ENCODE measurements at places on chromosomes 7 and 10.

DNA sequence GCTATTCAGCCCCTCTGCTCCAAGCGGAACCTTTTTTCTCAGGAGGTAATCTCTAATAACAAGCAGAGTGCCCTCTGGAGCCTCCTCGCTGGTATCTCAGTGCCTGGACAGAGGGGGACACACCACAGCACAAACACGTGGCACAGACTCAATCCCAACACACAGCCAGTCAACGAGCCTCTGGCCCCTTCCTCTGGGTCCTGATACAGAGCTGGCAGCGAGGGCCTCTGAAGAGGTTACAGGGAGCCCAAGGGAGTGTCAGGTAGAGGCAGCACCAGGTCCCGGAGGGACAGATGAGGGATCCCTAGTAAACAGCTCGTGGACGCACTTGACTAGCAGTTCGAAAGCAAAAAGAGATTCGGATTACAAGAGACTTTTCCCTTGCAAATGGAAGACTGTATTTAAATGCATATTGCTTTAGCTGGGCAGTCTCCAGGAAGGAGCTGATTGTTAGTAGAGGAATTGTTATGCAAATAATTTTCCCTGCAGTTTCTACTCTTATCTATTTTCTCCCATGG lies 14.1 kb downstream of the CXCL12 start:
- DNase-seq, result no peak

GRCh38 chr10:57628592-57629284 lies 639.0 kb downstream of the IPMK start:
- no peak for DNase-seq

DNA sequence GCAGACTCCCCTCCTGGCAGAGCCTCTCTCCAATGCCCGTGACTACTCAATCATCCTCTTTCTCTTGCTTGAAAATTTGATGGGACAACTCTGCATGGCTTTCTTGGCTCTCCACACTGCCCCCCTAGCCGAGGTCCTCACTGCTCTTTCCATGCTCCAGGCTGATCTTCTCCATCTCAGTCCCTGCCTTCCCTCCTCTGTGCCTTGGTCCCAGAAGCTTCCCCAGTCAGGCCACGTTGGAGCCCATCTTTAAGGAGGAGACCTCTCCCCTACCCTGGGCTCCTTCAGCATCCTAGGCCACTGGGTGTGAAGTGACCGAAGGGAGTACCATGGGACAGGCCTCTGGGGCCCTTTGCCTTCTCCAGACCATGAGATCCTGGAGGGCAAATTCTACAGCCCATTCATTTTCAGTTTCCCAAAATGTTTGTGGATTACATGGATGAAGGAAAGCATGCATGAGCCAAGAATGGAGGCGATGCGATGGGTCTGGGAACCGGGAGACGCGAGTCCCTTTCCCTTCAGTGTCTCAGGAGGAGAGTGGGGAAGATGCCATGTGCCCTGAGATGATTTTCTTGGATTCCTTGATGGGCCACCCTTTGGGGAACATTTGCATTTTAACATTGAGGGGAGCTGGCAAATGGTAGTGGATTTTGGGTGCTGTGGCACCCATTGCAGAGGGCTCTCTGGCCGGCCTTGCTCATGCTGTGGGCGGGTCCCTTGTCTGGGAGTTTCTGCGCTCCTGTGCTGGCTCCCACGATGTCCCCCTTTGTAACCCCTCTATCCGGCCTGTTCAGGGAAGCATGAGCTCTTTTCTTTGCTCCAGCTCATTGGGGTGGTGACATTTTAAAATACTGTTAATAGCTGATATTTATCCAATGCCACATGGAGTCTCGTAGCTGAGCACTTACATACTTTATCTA lies 376.6 kb downstream of the RPS24 start:
- DNase-seq, result no peak

- DNase-seq, result no peak
Observed at GRCh38 chr7:131548371-131548770, 8.1 kb downstream of the PODXL start.

GRCh38 chr10:103442031-103442461 lies 10.1 kb downstream of the CALHM2 start:
- no peak for DNase-seq

DNA sequence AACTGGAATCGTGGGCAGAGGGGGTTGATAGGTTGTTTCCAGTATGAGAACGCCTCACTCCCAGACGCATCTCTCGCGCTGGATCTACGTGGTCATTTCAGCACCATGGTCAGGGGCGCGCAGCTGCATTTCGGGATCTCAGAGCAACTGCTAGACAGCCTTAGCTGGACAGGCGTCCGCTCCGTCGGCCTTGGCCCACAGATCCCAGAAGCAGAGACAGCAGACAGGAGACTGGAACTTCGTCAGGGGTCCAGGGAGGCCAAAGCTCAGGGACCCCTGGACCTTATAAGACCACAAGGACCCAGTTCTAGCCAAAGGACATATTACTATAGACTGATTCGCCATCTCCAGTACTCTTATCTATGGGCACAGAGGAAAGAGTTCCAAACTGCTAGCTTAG lies 5.3 kb downstream of the NEUROG3 start:
- no peak for DNase-seq

DNA sequence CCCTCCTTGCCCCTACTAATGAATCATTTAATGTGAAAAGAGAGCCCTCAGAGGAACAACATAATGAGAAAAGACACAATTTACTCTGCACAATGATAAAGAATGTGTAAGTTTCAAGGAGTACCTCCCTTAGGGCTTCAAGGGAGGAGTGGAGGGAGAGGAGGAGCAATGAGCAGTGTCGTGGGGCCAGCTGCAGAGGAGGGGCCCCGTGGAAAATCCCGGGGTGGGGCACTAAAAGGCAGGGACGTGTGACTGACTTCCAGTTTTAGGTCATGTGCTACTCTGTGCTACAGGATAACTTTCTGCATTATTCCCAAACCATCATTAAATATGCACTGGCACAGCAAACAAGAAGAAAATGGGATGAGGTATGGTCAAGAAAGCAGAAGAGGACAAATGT lies 108.1 kb downstream of the ANLN start:
- DNase-seq, result no peak

- DNase-seq, result no peak
Observed at GRCh38 chr10:132068431-132069121, 2.8 kb downstream of the JAKMIP3 start.

DNA sequence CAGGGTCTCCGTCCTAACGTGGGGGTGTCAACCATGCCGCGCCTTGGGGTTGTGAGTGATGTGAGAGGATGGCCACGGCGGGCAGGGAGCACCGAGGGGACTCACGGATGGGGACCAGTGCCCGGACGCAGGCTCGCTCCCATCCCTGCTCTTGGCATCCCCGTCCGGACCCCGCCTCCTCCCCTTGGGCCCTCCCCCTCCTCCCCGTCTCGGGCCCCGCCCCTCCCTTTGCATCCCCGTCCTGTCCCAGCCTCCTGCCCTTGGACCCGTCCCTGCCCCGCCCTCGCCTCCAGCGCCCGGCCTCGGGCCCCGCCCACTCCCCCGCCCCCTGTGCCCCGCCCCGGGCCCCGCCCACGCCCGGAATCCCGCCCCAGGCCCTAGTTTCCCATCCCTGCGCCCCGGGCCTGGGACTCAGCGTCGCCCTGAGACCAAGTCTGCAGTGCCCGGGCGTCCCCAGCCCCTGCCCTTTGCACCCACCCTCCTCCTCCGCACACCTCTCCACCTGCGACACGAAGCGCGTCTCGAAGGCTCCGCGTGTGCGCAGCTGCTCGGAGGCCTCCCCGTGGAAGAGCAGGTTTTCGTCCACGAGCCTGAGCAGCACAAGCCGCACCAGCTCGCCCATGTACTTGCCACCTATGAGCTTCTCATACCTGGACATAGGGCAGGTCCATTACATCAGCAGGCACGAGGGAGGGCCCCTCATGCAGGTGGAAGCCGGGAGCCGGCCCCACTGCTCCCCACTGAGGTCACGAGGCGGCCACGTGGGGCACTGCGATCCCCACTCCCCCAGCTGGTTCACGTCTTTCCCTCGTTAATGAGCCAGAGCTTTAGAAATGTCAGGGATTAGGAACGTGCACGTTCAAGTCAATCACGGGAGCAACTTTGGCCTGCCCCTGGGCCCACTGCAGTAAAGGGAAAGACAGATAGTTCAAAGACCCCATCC lies 5.1 kb upstream of the MYL7 start:
- peak; percentile 66 for DNase-seq

- DNase-seq, result no peak
Observed at GRCh38 chr10:15370212-15370855, 755 bp downstream of the FAM171A1 start.

GRCh38 chr7:50805447-50806125 lies 22.9 kb upstream of the GRB10 start:
- DNase-seq, result no peak

DNA sequence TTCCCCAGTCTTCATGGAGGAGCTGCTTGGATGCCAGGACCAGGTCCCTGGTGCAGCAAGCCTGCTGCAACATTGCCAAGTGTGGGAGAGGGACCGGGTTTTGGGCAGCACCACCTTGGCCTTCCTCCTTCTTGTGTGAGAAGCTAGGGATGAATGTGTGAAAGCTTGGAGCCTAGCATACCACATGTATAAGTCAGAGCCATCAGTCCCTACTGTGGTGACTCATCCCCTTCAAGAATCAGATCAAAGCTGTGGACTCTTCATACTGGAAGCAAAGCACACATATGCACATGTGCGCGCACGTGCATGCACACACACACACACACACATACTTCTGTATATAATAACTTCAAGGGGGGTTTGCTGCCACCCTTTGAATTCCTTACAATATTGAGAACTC lies 527.8 kb downstream of the LRMDA start:
- no peak for DNase-seq

- DNase-seq, result no peak
Observed at GRCh38 chr10:125559210-125559609, 123.8 kb downstream of the TEX36 start.

GRCh38 chr7:115682507-115682906 lies 348.1 kb downstream of the TFEC start:
- no peak for DNase-seq

GRCh38 chr10:94493463-94493862 lies 52.1 kb upstream of the HELLS start:
- no peak for DNase-seq

DNA sequence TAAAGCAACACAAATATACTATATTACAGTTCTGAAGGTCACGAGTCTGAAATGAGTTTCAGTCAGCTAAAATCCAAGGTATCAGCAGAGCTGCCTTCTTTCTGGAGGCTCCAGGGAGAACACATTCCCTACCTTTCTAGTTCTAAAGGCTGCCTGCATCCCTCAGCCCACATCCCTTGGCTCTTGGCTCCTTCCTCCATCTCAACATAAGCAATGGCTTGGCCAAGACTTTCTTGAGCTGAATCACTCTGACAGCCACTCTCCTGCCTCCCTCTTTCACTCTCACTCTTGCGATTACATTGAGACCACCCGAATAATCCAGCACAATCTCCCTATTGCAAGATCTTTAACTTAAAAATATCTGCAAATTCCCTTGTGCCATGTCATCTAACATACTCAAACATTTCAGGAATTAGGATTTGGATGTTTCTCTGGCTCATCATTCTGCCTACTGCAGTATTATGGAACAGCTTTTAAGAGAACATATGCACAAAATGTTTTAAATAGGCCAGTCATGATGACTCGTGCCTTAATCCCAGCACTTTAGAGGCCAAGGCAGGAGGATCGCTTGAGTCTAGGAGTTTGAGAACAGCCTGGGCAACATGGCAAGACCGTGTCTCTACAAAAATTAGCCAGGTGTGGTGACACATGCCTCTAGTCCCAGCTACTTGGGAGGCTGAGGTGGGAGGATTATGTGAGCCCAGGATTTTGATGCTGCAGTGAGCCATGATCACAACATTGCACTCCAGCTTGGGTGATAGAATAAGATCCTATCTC lies 144.2 kb upstream of the VSTM2A start:
- no peak for DNase-seq

DNA sequence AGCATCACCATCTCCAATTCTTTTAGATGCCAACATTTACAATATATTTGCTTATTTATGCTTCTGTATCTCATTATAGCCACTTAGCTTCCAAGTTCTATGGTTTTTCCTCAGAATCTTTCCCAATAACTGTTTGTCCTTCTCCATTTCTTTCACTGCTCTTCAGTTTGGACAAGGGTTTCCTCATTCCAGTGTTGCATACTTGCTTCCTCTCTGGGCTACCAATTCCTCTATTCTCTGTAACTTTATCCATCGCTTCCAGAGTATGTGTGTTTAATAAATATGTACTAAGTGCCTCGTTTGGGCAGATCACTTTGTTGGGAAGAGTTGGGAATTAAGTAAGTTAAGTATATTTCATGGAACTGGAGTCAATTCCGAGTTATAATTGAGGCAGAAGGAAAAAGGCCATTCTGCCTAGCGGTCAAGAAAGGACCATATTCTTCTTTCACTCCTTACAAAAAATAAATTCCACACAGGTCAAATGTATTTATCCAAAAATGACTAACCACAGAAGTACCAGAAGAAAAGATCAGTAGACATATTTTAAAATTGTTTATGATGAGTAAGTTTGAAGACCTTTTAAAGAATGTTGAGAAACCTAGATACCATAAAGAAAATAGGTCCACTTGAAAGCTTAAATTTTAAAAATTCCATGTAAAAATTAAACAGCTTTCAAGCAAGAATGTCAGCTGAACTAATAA lies 10.8 kb downstream of the STAMBPL1 start:
- DNase-seq, result no peak

GRCh38 chr7:71414490-71414889 lies 282.5 kb downstream of the GALNT17 start:
- DNase-seq, result no peak

DNA sequence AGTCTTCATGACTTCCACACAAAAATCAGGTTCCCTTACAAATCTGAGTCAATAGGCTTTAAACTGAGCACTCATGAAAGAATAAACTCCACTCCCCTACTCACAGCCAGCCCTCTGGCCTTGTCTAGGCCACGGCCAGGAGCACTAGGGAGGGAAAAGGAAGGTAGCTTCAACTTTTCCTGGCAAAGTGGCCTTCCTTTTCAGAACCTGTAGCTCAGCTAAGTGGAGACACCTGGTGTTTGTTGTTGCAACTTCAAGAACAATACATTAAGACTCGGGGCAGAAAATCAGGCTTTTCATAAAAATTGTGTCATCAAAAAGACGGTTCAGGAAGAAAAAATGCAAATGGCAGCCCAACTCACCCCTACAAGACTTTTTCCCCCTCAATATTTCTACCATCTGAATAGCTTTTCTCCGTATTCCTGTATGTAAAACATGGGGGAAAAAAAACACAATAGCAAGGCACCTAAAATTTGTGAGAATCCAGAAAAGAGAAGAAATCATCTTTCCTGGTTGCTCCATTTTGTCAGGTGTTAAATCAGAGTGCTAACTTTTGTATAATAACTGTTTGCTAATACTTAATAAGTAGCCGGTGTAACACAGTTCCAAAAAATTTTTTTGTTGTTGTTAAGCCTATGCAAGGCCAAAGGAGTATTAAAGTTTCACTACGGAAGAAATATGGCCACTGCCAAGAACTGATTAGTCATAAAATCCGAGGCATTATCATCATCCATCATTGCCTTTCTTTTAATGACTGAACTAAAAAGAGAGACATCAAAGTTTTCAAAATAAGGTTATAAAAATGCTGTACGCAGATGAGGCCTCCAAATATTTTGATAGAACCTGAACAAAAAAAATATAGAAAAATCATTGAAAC lies 66.2 kb upstream of the ARID5B start:
- DNase-seq, result peak; percentile 17

GRCh38 chr10:49572594-49573114 lies 33.7 kb upstream of the ERCC6 start:
- DNase-seq, result no peak

- DNase-seq, result peak; percentile 23
Observed at GRCh38 chr10:116848032-116848943, 1.0 kb upstream of the ENO4 start.

GRCh38 chr10:118473305-118473960 lies 122.0 kb downstream of the PRLHR start:
- no peak for DNase-seq

GRCh38 chr10:104339469-104340110 lies 1.3 kb upstream of the ITPRIP start:
- no peak for DNase-seq

Measured in CD4-positive, alpha-beta T cell treated with Interleukin-15 for 4 hours (primary cell).